ENCODE measurements at places on chromosomes 1 and 21.

DNA sequence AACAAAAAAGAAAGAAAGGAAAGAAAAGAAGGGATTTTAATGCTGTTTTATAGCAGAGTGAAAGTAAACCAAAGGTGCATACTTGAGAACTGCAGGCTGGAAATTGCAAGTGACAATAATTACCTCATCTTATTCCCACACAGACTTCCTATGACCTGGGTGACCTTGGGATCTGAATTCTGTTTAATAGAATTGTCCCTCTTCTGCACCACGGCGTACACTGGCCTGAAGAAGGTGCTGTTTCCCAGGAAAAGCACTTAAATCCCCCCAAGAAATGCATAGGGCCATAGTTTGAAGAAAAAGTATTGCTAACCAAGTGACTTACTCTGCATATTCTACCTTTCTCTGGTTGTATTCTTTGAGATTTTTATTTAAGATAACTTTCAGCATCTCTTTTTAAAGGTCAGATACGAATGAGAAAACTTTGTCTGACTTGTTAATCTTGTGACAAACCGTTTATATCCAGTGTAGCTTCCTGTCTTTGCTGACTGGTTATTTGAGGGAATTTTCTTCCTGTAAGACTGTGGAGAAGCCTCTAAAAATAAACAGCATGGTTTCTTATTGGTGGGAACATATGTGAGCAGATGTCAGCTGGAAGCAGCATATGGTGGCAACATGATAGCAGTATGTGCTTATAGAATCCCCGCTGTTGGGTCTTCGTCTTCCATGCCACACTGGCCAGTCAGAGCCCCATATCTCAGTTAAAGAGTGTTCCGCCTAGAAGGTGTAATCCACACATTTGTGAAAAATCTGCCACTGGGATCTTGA is 16.3 kb downstream of the TGFB2 start:
- no peaks in the 10 kb centered on the region for H3K4me1 ChIP-seq
- DNase-seq: no peak
- no peak overlapping the region for H3K4me3 ChIP-seq
- no peaks in the 10 kb centered on the region for H3K36me3 ChIP-seq

DNA sequence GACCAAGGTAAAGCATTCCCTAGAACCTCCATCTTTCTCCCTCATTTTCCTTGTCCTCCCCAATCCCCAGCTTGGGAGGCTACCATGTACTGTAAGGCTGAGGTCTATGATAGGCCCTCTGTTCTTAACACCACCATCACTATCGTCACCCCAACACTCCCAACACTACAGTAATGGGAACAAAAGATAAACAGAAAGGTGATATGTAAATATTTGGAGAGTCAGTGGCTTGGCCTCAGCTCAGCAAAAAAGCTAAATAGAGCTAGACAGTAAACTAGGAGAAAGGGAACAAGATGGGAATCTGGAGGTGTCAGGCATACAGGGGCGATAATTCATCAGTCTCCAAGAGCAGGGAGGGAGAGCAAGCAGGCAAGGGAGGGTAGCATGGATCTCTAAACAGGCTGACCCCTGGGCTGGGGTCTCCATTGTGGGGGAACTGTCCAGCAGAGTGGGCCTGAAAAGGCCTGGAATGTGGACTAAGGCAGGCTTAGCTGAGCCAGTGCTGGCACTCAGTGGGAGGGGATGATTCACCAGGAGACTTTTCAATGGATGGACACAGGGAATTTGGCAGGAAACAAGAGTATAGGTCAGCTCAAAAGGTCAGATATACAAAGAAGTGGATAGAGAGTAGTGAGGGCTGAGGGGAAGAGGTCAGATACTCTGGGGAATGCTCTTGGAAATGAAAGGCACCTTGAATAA is 6.7 kb downstream of the WNT2B start:
- DNase-seq: no peak
- H3K4me1 ChIP-seq: no peaks in the 10 kb centered on the region
- H3K36me3 ChIP-seq: no peaks in the 10 kb centered on the region
- H3K27ac ChIP-seq: no peak overlapping the region
- H3K4me3 ChIP-seq: no peak overlapping the region
- peaks cover 15% of the 10 kb centered on the region for H3K27me3 ChIP-seq

DNA sequence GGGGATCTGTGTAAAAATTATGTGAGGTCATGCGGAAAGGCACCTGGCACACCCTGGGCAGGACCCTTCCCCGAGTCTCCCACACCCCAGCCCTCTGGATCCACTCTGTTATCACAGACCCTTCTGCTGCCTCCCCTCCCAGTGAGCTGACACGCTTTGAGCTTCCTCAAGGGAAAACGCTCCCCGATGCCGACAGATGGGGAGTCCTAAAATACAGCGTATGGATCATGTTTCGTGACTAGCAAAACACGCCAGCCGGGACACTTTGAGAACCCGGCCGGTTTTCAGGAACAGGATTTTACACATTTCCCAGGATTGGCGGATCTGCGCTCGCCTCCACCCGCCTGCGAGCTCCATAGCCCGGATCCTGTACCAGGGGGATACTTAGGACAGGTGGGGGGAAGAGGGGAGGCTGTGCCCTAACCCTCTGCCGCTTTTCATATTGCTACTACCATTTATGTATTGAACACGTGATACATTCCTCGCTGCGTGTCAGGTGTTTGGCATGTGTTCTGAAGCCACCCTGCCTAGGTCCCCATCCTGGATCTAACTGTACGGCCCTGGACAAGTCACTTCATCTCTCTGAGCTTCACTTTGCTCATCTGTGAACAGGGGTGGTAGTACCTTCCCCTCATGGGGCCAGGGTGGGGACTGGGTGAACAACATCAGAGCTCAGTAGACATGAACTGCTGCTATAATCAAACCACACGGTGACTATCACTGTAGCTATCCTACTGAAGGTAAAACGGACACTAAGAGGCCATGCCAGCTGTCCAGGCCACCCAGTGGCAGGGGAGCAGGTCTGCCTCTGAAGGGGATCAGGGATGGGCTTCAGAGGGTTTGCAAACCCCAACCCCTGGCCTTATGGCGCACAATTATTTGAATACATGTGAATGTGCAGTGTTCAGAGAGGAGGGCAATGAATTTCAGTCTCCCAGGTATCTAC is 63.2 kb downstream of the SSBP3 start:
- H3K27me3 ChIP-seq: no peaks in the 10 kb centered on the region
- peaks cover 6% of the 10 kb centered on the region for H3K36me3 ChIP-seq
- DNase-seq: no peak

- no peak for DNase-seq
- H3K4me3 ChIP-seq: peak overlapping the region; percentile 90
- peaks cover under 1% of the 10 kb centered on the region for H3K27me3 ChIP-seq
- H3K27ac ChIP-seq: peak overlapping the region; percentile 97
- peaks cover 29% of the 10 kb centered on the region for H3K4me1 ChIP-seq
- peaks cover 25% of the 10 kb centered on the region for H3K36me3 ChIP-seq
These were observed 1.2 kb downstream of the KDM4A start for GRCh38 chr1:43651188-43651587.

- H3K36me3 ChIP-seq: peaks cover 7% of the 10 kb centered on the region
- H3K4me1 ChIP-seq: peaks cover 22% of the 10 kb centered on the region
- no peak overlapping the region for H3K4me3 ChIP-seq
- H3K27me3 ChIP-seq: no peaks in the 10 kb centered on the region
- no peak overlapping the region for H3K27ac ChIP-seq
These were observed 201.3 kb downstream of the MRPL39 start for GRCh38 chr21:25405984-25406383.

- no peak for DNase-seq
- no peaks in the 10 kb centered on the region for H3K36me3 ChIP-seq
- no peaks in the 10 kb centered on the region for H3K4me1 ChIP-seq
- H3K27me3 ChIP-seq: peaks cover 19% of the 10 kb centered on the region
These were observed 15.7 kb upstream of the PKP1 start for GRCh38 chr1:201267481-201268229.

GRCh38 chr1:232980355-232980978 is 30.1 kb downstream of the NTPCR start:
- DNase-seq: no peak
- peaks cover 28% of the 10 kb centered on the region for H3K36me3 ChIP-seq
- H3K4me3 ChIP-seq: no peak overlapping the region

DNA sequence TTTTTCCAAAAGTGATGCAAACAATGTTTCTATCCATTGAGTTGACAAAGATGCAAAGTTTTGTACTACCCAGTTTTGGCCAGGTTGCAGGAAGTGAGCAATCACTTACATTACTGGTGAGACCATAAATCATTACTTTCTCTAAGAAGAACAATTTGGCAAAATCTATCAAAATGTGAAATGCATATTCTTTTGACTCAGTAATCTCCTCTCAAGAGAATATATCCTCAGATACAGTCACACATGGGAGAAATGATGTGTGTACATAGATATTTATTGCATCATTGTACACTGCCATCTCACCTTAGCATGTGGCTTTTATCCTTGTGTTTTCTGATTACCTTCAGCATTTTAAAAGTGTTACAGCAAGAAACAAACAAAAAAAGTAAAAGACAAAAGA is 52.4 kb upstream of the FMO3 start:
- no peak for DNase-seq
- no peaks in the 10 kb centered on the region for H3K36me3 ChIP-seq
- H3K27ac ChIP-seq: no peak overlapping the region
- no peak overlapping the region for H3K4me3 ChIP-seq

GRCh38 chr21:35303085-35303484 is 254.0 kb upstream of the RUNX1 start:
- no peak for DNase-seq
- no peak overlapping the region for H3K27ac ChIP-seq
- H3K4me3 ChIP-seq: no peak overlapping the region
- no peaks in the 10 kb centered on the region for H3K27me3 ChIP-seq
- H3K36me3 ChIP-seq: no peaks in the 10 kb centered on the region

GRCh38 chr1:233714631-233715217 is 100.8 kb downstream of the KCNK1 start:
- H3K4me3 ChIP-seq: no peak overlapping the region
- no peaks in the 10 kb centered on the region for H3K4me1 ChIP-seq
- no peak for DNase-seq
- H3K27me3 ChIP-seq: no peaks in the 10 kb centered on the region
- H3K27ac ChIP-seq: no peak overlapping the region

DNA sequence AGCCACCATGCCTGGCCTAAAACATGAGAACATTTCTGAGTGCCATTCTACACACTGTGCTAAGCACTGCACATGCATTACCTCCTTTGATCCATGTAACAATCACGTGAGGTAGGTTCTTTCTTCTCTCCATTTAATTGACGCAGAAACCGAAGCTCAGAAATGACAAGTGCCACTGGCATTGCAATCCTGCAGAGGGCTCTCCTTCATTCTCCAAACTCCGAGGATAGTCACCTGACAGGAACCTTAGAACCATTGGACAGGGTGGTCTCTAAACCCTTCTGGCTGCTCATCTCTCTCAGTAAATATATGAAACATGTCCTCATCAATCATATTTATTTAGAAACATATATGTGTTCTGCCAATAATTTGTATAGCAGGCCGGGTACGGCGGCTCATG is 167.1 kb upstream of the JUN start:
- no peak for DNase-seq
- no peak overlapping the region for H3K27ac ChIP-seq
- no peaks in the 10 kb centered on the region for H3K27me3 ChIP-seq
- H3K36me3 ChIP-seq: peaks cover 4% of the 10 kb centered on the region

DNA sequence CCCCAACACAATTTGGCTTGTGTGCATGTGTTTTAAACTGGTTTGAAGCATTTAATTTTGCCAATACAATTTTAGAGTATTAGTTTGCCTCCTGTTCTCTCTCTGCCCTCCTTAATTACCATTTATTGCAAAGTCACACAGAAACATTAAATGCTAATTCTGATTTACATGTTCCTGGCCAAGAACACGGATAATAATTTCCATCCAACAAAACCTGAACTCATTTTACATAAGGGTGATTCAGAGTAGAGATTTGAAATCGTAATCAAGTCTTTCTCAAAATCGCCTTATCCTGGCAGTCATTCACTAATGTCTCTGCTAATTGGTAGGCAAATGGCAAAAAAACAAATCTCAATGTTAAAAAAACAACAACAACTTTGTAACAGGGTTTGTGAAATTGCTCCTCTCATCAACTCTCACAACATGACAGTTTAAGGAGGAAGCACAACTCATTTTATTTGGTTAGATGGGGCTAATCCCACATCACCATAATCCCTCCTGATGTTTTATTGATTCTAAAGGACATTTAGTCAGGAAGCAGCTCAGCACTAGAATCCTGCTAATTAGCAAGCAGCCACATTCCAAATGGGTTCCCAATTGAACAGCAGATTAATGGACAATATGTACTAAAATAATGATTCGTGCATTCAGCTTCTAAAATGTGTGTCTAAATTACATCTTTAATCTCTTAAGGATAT is 55.9 kb downstream of the C1orf87 start:
- no peaks in the 10 kb centered on the region for H3K36me3 ChIP-seq
- H3K4me1 ChIP-seq: no peaks in the 10 kb centered on the region
- no peaks in the 10 kb centered on the region for H3K27me3 ChIP-seq
- no peak overlapping the region for H3K27ac ChIP-seq

DNA sequence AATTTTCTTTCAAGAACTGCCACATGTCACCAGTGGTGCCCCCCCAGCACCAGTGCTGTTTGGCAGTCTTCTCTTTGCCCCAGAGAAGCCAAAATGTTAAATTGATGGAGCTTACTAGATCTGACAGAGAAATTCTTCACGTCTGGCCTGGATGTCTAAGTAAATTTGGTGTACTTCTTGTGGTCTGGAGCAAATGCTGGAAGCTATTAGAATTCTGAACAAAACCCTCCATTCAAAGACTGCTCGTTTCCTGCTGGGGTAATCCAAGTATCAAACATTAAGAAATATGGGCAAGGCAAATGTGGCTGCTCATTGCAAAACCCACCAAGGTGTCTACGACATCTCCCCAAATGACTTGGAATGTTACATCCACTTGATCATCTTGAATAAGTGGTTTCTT is 92.3 kb downstream of the ROR1 start:
- no peak for DNase-seq
- H3K27me3 ChIP-seq: peaks cover 5% of the 10 kb centered on the region
- H3K36me3 ChIP-seq: no peaks in the 10 kb centered on the region
- no peak overlapping the region for H3K27ac ChIP-seq

DNA sequence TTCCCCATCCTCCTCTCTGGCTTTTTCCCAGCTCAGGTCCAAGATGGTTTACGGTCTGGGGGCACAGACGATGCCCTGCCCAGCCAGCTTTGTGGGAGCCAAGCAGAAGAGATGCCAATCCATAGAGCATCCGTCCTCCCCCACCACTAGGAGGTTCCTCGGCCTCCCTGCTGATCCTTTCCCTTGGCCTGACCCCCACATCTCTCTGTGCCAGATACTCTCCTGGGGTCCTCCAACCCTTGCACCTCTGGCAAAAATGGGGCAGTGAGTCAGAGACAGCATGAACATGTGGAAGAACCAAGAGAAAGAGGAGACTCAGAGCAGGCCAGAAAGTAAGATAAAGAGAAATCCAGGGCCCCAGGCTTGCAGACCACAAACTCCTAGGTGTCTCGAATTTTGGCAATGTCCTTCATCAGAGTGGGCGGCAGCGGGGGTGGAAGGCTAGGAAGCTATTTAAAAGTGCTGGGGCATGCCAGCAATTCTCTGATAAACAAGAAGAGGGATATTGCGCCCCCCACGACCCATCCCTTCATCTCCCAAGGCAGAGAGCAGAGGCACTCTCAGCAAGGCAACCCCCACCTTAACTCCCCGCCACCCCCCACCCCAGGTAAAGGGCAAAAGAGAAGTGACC is 11.4 kb downstream of the BLACAT1 start:
- peaks cover 11% of the 10 kb centered on the region for H3K27me3 ChIP-seq
- no peaks in the 10 kb centered on the region for H3K36me3 ChIP-seq
- peaks cover 12% of the 10 kb centered on the region for H3K4me1 ChIP-seq
- H3K27ac ChIP-seq: no peak overlapping the region
- no peak for DNase-seq

GRCh38 chr1:111556325-111557037 is 53.0 kb upstream of the ADORA3 start:
- H3K36me3 ChIP-seq: no peaks in the 10 kb centered on the region
- no peak for DNase-seq
- peaks cover 3% of the 10 kb centered on the region for H3K4me1 ChIP-seq
- peaks cover 3% of the 10 kb centered on the region for H3K27me3 ChIP-seq
- no peak overlapping the region for H3K27ac ChIP-seq

Measured in activated T-helper 2 cell treated with anti-CD3 and anti-CD28 coated beads, Interferon-gamma antibody, Interleukin-2, Interleukin-4, amounts not matched to agents 10 μg/mL and 5 μg/mL and 100 μg/mL, durations not matched to agents 14 hours and 24 hours and 36 hours (primary cell).